Mesenchymal stem cell (in vitro differentiated cells and primary cell): ENCODE measurements at places on chromosomes 1 and 21.

DNA sequence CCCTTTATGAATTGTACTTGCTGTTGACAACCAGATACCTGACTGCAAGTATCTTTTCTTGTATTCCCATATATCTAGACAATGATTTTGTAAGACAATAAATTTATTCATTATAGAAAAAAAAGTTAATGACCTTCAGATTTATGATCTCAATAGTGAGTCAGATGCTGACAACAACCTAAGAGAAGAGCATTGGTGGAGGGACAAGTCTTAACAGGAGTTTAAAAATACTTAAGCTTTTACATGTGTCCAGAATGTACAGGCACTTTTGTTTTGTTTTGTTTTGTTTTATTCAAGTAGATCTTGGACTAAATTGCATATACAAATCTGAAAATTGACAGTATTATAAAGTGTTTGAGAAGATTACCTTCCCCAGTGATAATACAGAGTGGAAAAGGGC, 1544.6 kb upstream of the B3GALT2 start:
- no peak for DNase-seq

- no peak for DNase-seq
Measured at GRCh38 chr1:29675481-29676263, 439.4 kb downstream of the PTPRU start.

- DNase-seq, result peak; percentile 31
Measured at GRCh38 chr1:13807209-13807608, 107.2 kb downstream of the PRDM2 start.

DNA sequence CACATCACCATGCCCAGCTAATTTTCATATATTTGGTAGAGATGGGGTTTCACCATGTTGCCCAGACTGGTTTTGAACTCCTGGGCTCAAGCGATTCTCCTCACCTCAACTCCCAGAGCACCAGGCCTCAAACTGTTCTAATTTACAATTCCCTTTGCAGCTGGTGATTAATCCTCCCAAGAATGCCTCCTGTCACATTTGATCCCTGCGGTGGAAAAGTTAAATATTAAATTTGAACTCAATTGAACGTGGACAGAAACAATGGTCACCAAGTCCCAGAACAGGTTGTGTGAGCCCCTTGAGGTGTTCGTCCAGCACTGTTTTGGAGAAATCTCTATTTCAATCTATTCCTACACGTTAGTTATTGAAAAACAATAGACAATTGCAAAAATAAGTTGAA, 2.0 kb upstream of the ANKRD35 start:
- DNase-seq, result no peak

GRCh38 chr1:89462250-89462649, 62.4 kb upstream of the LRRC8B start:
- DNase-seq, result no peak

DNA sequence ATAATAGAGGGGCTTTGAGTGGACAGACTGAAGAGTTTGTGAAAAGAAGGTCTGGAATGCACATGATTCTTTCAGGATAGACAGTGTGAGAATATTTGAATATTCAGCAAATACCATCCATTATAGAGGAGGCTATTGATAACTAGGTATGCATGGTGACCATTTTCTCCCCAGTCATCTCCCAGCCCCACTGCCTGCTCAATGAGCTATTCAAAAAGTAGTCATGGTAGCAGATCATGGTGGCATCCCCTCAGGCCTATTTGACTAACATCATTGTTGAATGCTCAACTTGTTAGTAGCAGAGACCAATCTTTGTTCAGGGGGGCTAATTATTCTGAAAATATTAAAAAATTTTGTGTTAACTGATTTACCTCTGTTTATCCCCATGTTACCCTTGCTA, 311.6 kb downstream of the S1PR1 start:
- DNase-seq, result no peak

GRCh38 chr1:8874230-8875201, 4.0 kb downstream of the ENO1 start:
- no peak for DNase-seq

GRCh38 chr1:244224487-244225430, 173.7 kb downstream of the ZBTB18 start:
- no peak for DNase-seq

DNA sequence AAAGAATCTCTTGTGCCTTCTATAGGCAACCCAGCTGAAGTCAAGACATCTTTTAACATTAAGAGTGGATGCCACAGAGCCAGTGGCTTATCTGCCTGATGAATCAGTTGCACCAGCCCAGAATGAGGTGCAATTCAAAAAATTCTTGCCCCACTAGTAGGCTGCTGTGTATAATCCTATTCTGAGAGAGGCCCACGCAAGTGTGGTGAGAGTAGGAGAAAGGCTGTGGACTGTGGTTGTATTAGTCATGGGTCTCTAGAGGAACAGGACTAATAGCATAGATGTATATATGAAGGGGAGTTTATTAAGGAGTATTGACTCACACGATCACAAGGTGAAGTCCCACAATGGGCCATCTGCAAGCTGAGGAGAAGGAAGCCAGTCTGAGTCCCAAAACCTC, 216.4 kb downstream of the LTN1 start:
- peak; percentile 75 for DNase-seq

DNA sequence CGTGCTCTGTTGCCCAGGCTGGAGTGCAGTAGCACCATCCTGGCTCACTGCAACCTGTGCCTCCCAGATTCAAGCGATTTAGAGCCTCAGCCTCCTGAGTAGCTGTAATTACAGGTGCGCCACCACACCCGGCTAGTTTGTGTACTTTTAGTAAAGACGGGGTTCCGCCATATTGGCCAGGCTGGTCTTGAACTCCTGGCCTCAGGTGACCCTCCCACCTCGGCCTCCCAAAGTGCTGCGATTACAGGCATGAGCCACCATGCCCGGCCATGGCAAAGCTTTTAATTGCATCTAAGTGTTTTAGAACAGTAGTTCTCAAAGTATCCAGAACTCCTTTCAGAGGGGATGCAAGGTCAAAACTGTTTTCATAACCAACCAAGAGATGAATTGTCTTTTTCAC, 25.1 kb upstream of the IFNGR2 start:
- DNase-seq, result no peak

GRCh38 chr1:93095804-93096585, 16.9 kb downstream of the MTF2 start:
- no peak for DNase-seq

- DNase-seq, result no peak
Measured at GRCh38 chr1:91243171-91243570, 161.5 kb downstream of the HFM1 start.

- DNase-seq, result no peak
Measured at GRCh38 chr1:40075266-40075665, 21.8 kb downstream of the PPT1 start.

GRCh38 chr21:37039411-37040075, 33.0 kb downstream of the RIPPLY3 start:
- no peak for DNase-seq

DNA sequence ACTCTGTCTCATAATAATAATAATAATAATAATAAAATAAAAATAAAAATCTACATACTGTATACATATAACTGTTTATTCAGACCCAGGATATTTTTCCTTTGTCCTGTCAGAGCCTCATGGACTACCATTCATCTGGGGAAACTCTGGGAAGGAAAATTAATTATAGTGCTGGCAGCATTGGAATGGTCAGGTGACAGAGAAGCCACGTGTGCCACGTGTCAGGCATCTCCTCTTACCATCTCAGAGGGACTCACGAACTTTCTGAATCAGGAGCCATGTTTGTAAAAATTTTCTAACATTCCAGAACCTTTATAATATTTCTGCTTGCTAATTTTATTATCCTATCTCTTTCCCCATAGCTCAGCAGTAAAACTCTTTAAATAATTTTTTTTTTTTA, 97.8 kb upstream of the HNRNPU start:
- no peak for DNase-seq

DNA sequence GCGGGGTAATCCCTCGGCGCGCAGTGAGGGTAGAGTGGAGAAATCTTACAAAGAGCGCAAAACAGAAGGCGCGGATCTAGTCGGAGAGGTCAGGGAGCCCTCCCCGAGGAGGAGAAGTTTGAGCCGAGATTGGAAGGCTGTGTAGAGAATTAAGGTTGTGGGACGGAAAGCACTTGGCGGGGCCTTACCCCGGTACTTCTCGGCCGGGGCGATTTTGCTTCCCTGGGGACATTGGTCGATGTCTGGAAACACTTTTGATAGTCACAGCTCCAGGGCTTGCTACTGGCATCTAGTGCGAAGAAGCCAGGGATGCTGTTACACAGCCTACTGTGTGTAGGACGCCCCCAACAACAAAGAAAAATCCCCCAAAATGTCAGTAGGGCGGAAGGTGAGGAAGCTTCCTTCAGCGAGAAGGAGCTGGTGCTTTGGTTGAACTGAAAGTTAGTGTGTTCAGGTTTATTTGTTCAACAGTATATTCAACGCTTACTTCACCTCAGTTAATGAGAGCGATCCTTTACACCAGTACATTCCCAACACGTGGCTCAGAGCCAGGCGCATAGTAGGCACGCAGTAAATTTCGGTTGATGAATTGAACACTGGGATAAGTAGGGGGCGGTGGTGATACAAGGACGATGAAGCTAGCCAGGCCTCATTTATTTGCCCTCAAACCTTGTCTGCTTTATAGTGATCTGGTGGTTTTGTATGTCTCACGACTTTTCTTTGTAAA, 807 bp downstream of the CEP85 start:
- peak; percentile 61 for DNase-seq

DNA sequence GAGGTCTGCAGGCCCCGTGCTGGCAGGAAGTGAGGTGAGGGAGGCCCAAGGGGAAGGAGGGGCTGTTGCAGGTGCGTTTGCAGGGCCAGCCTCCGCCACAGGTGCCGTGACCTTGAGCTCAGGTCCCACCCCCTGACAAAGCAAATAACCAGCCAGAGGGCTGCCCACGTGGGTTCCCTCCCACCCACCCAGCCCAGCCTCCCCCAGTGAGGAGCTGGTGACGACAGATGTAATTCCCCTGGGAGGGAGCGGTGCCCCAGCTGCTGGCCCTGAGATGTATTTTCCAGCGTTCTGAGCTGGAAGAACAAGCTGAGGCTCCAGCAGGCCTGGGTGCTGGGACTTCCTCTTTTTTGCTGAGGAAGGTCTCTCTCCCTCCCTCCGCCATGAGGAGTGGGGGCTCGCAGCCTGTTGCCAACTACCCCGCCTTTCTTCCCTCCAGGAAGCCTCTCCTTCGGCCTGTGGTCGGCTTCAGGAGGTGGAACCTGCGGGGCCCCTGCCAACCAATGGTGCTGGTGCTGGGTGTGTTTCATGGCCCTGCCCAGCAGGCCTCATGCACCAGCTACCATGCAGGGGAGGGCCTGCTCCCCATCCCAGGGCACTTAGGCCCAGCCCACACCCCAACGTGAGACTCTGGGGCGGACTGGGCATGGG, 153.2 kb downstream of the PRDM16 start:
- no peak for DNase-seq

DNA sequence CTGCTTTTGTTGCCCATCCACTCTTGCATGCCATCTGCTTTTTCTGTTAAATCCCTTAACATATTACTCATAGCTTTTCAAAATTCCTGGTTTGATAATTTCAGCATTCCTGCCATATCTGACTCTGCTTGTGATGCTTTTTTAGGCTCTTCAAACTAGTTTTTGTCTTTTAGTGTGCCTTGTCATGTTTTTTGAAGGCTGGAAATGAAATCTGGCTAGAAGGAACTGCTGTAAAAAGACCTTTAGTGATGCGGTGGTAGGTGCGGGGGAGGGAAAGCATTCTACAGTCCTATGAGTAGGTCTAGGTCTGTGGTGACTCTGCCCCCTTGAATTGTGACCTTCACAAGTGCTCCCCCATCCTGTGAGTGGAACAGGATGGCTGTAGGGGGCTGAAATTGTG, 15.0 kb upstream of the S100B start:
- DNase-seq, result no peak

DNA sequence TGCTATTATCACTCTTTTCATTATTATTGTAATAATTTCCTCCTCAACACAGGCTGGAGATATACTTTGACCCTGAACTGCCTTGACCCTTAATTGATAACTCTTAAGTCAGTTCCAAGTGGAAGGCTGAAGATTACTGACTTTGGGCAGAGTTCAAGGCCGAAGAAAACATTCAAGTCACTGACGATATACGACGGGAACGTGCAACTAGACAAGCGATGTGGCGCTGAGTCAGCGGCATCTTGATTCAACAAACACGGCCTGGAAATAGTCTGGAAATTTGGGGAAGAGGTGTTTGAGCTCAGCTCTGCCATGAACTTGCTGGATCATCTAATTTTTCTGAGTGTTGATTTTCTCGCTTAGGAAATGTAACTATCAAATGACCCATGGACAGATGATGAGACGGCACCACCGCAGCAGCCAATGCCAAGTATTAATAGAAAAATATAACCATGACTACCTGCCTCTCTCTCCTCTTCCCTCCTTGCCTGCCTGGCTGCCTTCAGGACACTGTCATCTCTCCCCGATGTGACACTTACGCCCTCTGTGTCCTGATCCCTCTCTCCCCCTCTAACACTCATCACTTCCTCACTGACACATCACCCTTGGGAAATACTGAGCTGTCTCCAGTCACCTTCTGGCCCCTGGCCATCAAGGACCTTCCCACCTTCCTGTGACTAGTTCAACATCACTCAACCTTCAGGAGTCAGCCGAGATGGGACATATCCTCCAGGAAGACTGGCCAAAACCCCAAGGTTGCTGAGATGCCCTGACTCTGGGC, 49.4 kb downstream of the TMCO4 start:
- DNase-seq, result no peak

DNA sequence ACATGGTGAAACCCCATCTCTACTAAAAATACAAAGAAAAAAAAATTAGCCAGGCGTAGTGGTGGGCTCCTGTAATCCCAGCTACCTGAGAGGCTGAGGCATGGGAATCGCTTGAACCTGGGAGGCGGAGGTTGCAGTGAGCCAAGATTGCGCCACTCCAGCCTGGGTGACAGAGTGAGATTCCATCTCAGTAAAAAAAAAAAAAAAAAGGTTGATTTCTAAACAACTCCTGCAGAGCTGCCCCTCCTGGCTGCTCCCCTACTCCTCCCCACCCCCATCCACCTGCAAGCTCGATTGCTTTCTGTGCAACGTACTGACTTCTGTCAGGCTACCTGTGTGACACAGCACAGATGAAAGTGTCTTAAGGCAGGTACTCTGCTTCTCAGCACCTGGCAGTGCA, 13.3 kb downstream of the ETV3L start:
- no peak for DNase-seq

GRCh38 chr1:221709854-221710253, 32.0 kb downstream of the DUSP10 start:
- no peak for DNase-seq

DNA sequence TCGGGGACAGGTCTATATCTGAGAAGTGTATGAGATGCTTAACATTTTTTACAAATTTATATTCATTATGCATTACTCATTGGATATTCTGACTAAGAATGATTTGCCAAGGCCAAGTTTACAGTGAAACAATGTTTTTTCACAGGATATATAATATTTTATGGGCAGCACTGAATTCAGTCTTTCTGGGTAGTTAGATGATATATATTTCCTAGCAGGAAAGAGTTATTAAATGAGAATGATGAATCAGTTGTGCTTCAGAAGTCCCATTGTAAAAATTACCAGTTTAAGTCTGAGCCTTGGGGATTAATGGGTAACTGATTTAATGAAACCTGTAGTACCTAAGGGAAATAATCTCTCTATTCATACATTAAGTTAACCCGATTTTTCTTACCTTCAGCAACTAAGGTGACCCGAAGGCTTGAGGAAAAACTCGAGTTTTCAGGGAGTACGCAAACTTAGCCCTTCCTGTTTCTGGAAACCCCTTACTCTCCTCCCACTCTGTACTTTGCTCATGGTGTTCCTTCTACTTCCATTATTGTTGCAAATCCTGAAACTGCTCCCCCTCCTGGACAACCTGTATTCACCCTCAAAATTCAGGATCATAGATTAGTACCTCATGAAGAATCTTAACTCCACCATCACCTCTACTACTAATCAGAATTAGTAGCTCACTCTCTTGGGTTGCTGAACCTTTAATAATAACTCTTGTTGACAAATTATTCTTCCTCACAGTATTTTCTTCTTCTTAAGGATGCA, 135.1 kb downstream of the AK5 start:
- DNase-seq, result no peak

GRCh38 chr21:35849144-35849543, 211.2 kb downstream of the SETD4 start:
- DNase-seq, result no peak
